ENCODE measurements at places on chromosomes 7 and 10.

- DNase-seq: no peak
Measured at GRCh38 chr10:132788831-132789219, 2.9 kb upstream of the NKX6-2 start.

DNA sequence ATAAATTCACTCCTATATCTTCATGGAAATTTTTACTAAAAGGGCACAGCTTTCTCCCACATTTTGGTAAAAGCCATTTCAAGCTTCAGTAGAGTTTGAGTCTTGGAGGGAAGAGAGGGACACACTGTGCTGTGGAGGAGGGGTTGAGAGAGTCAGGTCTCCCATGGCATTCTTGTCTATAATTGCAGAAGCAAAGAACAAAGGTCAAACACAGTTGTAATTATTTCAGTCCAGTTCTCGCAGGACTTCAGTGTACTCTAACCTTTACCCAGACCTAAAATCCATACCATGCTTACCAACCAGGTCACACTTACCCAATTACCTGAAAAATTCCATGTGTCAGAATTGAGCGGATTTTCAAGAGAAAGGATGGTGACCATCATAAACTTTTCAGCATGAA, 298.4 kb downstream of the XPNPEP1 start:
- DNase-seq: no peak

- DNase-seq: no peak
Measured at GRCh38 chr10:87940210-87940609, 76.8 kb downstream of the PTEN start.

DNA sequence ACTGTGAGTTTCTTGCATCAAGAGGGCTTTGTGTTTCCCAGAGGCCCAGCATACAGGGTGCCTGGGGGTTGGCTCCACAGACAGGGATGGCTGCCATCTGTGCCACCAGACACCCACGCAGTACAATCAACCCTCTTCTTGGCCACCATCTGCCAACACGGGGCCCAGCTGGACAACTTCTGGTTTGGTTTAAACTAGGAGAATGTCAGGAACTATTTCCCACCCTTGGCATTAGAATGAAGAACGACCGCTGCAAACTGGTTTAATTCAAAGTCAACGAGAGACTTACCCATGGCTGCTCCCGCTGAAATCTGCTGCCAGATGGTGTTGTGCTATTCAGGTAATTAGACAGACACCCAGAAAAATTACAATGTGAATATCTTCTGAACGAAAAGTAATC, 27.8 kb downstream of the NMT2 start:
- DNase-seq: no peak

GRCh38 chr7:73903321-73904218, 42.6 kb downstream of the TMEM270 start:
- DNase-seq: no peak

DNA sequence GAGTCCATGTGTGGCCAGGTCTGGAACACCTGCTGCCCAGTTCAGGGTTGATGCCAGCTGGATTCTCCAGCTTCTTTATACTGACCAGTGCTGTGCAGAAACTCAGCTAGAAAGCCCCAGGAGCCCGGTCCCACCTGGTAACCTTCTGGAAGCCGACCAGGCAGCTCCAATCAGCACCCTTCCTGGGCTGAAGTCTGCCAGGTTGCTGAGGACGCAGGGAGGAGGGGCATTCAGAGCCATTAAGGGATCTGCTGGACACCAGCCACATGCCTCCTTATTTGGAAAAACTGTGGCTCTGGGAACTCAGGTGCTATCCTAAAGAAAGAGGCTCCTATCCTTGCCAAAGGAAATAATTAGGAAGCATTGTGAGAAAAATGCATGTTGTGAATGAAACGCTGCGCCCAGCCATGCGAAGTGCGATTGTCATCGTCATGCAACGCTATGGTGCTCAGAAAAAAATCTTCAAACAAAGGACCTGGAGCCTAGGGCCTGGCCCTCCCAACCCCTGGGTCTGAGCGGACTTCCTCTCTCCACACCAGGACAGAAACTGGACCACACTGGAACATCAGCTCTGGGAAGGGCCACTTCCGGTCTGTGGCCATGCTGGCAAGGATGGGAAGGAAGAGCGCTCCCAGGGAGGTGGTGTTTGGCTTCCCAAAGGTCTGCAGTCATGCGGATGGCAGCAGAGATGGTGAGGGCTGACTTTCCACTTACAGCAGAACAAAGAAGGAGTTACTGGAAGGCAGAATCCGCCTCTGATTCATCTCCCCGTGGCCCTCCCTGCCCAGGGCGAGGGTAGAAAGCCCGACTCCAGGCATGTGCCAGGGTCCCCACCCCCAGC, 90.1 kb downstream of the FAM53B start:
- no peak for DNase-seq

- peak; percentile 20 for DNase-seq
Measured at GRCh38 chr7:1290026-1290678, 57.5 kb downstream of the UNCX start.

- no peak for DNase-seq
Measured at GRCh38 chr10:103910442-103911012, 7.5 kb downstream of the STN1 start.

- no peak for DNase-seq
Measured at GRCh38 chr10:44519361-44519760, 134.5 kb upstream of the CXCL12 start.

DNA sequence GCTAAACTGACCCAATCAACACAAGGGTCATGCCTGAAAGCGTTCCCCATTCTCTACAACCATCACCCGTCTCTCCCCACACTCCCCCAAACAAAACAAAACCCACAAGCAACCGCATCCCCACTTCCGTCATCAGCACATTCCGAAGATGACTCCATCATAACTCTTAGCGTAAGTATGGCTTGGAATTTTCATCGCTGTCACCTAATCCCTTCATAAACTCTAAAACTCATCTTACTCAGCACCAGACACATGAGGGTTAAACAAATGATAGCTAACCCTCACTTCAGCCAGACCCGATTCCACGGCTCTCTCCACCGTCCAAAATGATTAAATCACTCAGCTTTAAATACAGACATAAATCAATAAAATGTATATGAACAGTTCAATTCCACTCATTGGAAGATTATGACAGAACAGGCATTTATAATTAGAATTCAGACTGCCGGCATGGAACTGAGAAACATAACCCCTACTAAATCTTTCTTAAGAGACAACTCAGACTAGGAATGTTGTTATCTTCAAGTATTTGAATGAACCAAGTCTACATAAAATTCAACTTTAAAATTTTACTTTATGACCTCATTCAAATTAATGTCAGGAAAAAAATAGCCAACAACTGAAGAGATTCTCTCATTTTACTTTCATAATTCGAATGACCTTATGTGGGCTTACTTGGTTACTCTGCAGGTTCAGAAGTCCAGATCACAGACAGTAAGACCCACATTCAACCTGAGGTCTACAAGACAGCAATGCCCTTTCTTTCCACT, 215.9 kb downstream of the PARD3 start:
- DNase-seq: no peak

DNA sequence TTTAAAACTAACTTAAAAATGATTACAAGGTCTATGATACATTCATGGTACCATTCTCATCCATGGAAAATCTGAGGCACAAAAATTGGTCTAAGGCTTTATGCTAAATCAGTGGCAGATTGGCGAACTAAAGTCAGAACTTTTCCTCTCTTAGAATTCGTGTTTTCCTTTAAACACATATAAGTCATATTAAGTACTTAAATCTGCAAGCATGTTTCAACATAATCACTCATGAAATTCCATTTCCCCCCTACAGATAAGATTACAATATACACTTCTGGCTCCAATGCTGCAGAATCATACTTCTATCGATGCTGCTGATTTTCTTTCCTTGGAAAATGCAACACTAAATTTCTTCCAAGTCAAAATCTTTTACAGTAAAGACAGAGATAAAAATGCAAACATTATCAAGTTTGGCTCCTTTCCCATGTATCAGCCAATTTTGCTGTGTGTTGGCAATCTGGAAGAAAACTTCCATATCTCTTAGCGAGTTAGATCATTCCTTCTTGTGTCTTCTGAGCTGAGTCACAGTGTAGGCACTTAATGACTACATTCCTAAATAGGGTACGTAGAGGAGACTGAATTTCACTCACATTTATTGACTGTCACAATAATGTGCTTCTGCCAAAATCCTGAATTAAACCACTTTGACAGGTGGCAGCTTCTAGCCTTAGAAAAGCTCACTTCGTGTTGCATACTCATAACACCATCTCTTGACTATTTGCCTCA, 76.4 kb upstream of the LRRC17 start:
- no peak for DNase-seq

- no peak for DNase-seq
Measured at GRCh38 chr10:93417266-93417665, 64.9 kb downstream of the MYOF start.

DNA sequence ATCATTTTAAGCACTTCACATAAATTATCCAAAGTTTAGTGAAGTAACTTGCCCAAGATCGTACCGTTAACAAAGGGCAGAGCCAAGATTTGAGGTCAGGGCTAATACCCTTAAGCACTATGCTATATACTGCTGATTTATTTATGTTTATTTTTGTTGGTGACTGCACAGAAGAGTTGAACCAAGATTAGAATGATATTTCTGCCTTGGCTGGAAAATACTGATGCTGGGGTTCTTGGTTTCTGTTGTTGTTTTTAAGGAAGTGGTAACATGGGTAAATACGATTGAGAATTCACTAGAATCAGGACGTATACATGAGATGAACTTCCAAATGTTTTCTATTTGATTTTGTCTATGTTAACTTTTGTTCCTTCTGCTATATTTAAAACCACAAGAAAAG, 9.3 kb downstream of the ADD3 start:
- DNase-seq: no peak

DNA sequence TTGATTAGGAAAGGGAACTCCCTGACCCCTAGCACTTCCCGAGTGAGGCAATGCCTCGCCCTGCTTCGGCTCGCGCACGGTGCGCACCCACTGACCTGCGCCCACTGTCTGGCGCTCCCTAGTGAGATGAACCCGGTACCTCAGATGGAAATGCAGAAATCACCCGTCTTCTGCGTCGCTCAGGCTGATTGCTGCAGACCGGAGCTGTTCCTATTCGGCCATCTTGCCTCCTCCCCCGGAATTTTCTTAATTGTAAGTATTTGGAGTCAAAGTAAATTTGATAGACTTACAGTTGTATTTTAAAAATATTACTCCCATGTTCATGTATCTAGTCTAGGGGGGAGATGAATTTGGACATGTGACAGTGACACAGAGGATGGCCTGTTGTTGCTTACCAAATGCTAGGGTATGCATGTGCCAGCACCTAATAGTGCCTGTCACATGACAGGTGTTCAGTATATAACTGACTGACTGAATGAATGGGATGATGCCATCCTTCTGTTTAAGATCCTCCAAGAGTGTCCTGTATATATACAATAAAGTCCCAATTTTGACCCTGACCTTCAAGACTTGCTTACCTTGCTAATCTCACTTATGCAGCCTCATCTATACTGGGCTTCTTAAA, 42.0 kb upstream of the ICA1 start:
- no peak for DNase-seq

DNA sequence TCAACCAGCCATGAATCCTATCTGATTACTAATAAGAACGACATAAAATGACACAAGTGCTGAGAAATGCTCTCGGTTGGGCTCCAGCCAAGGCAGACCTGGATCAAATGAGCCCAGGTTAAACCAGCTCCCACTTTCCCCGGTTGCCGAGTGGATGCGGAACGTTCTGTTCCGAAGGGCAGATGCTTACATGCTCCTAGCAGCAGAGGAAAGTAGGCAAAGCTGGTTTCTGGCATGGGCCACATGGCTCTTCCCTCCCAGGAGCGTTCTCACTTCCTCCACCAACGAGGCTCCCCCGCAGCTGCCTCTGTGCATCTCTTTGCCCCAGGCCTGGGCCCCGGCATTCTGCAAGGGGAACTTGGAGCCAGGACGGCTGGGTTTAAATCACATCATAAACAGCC, 61.8 kb upstream of the SDK1 start:
- DNase-seq: no peak

DNA sequence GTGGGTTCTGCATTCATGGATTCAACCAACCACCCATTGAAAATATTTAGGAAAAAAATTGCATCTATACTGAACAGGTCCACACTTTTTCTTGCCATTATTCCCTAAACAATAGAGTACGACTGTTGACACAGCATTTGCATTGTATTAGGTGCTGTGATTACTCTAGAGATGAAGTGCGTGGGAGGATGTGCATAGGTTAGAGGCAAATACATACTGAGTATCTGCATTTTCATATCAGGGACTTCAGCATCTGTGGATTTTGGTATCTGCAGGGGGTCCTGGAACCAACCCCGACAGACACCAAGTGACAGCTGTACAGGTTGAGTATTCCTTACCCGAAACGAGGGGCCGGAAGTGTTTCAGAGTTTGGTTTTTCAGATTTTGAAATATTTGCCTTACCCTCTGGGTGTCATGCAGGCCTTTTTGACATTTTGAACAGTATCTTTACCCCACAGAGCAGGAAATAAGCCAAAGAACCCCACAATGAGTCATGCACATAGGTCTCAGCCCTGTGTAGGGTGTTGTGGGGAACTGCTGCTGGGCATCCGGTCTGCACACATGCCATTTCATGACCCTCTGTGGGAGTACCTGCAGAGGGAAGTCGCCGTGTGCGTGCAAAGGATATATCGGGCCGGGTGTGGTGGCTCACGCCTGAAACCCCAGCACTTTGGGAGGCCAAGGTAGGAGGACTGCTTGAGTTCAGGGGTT, 14.5 kb downstream of the NUDT5 start:
- DNase-seq: peak; percentile 68

DNA sequence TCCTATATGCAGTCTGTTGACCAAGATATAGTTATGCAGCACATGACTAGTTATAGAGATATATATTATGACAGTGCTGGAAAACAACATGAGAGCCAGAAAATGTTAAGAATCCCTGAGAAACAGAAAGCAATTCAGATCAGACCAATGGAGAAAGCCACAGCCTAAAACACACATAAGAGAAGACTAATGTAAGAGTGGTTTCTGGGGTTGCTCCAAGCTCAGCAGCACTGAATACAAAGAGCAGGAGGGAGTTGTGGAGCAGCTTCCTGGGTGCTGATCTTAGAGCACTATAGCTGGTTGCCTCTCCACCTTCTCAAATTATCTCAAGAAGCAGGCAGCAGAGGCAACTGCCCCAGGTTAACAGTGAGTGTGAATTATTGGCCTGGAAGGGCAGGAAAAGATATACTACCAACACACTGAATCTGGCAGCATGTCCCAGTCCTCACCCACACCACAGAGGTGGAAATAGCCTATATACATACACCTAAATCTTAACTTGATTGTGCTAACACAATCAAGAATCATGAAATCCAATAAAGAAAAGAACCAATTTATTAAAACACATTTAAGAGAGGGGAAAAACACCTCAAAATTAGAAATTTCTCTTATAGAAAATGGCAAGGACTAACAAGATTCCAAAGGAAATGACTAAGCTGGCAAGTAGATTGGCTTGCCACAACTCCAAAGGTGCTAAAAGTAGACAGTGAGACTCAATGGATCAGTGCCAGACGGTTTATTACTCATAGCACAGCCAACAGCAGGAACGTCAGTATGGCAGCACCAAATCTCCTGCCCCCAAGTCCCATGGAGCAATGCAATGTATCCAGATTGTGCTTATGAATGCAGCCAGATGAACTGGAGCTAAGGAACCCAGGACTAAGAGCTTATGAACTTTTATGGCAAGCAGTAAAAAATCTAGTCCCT, 5.1 kb downstream of the PTTG1IP2 start:
- no peak for DNase-seq
